ENCODE measurements at places on chromosomes 1 and 21. TPM values are rescaled to one million over a fixed set of nuclear protein-coding genes. Genes with fewer than 3 reads are reported as not detected.

MROH7 gene
- total RNA-seq: 0.11 TPM

GRCh38 chr1:236552901-236553300, 29.1 kb downstream of the LGALS8 start:
- DNase-seq: no peak
- no peak overlapping the region for H3K4me3 ChIP-seq
- peak overlapping the region; percentile 17 for H3K27ac ChIP-seq
- H3K27me3 ChIP-seq: no peaks in the 10 kb centered on the region
- H3K4me1 ChIP-seq: no peaks in the 10 kb centered on the region

- peak within 1 kb of the TSS; percentile 32 for H3K4me3 ChIP-seq
- H3K27me3 ChIP-seq: no peaks in the 10 kb centered on the region
- H3K4me1 ChIP-seq: peaks cover 63% of the 10 kb centered on the region
Measured at GRCh38 chr1:27634985-27635367, at the start of gene FGR. TSS of gene FGR (minus strand) at chr1:27635185. CDS start at chr1:27623916, 11,269 bp downstream.

SH2D5 gene
- total RNA-seq: 1.3 TPM

GRIK3 gene
- not detected for total RNA-seq

BTG2 gene
- 115 TPM for total RNA-seq

ARTN gene
- total RNA-seq: 0.68 TPM

ST6GALNAC5 gene
- total RNA-seq: not detected

Measured in activated CD8-positive, alpha-beta T cell treated with anti-CD3 and anti-CD28 coated beads for 36 hours (primary cell).